ENCODE measurements at places on chromosomes 11 and 22.
A peak's percentile ranks its signal among the peaks of the same experiment; 100 is the strongest.

DNA sequence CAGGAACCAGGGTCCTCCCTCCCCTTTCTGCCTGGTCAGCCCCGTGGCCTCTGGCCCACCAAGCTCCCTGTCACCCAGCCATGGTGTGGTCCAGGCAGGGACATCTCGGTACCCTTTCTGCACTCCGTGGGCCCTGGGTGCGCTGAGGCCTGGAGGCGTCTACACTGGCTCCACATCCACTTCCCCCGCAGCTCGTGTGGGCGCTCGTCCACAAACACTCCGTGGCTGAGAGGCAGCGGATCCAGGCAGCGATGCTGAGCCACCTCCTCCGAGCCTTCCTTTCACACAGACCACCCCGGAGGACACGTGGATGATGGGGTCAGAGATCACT is 16.1 kb downstream of the RNH1 start:
- no peak for DNase-seq

- DNase-seq: no peak
Measured at GRCh38 chr11:96037405-96037949, 113.6 kb upstream of the MTMR2 start.

DNA sequence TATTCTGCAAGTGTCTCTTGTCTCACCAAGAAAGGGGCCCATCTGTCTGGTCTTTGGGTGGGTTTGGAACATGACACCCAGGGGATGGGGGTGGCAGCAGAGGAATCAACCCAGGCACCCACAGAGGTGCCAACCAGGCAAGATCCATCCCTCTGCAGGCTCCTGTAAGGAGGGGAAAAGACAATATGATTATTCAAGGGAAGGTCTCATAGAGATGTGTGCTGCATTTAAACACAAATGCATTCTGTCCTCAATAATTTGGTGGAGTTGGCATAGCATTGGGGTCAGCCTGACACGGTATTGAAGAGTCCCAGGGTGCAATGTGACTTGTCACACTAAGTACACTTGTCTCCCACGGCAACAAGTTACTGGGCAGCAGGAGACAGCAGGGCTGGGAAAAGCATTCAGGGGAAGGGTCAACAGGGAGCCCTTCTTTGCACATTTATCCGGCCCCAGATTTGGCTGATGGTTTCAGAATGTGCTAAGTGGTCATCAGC is 33.1 kb upstream of the SPON1 start:
- DNase-seq: no peak

DNA sequence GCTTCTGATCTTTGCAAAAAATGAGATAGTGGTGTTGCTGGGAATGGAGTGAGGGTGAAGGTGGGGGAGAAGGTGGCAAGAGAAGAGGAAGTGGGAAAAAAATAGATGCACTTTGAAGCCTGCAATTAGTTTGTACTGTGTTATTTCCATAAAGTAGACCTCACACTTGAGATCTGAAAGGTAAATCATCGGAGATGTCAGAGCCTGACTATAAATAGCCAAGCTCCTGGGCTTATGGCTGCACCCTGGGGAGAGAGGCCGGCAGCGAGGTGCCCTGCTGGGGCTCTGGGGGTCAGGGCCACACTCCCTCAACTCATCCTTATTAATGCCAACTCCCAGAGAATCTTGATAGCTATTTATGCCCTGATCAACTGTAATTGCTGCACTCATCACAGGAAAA is 134.4 kb downstream of the NXPE2 start:
- DNase-seq: no peak

DNA sequence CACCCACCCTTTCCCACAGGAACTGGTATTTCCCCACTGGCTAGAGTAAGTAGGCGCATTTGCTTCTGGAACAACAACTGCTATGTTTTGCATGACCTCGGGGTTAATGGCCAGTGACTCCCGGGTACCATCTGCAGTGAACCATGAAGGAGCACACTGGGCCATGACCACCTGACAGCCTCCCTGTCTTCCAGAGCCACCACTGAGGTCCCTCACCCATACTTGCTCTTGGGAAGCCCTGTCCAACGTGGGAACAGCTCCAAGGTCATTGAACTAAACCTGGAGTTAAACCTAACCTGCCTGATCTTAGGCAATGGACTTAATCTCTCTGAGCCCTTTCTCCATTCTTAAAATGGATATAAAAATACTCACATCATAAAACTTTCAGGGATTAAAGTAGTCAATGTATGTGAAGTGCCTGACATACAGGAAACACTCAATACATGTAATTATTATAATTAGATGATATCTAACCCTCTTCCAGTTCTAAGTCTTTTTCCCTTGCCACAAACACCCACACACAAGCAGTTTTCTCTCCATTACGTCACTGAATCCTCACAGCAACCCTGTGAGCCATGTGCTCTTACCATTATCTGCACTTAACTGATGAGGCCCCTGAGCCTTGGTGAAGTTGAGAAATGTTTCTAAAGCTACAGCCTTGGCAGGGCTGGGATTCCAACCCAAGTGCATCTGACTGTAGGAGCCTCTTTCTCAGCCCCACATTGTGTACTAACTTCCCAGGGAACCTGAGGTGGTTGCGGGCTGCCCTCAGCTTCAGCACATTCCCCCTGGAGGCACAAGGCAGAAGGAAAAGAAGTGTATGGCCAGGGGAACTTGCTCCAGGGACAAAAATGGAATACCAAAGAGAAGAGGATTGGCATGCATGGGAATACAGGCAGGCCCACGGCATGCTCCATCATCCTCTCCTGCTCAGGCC is 74.5 kb upstream of the NCAM1 start:
- DNase-seq: no peak

DNA sequence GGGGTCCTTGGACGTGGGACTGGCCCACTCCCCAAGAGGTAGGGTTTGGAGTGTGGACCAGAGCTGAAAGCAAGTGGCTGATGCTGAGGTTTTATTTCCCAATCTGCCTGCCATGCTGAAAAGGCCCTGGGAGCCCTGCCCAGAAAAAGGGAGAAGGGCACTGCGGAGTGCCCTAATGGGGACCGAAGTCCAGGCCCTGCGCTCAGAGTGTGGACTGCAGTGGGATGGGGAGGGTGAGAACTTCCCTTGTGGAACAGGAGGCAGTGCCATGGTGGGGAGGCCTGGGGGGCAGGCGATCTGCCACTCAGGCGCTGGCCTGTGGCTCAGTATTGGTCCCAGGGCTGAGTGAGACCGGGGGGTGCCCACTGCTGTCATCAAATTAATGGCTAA is 4.3 kb downstream of the GPR152 start:
- DNase-seq: no peak

DNA sequence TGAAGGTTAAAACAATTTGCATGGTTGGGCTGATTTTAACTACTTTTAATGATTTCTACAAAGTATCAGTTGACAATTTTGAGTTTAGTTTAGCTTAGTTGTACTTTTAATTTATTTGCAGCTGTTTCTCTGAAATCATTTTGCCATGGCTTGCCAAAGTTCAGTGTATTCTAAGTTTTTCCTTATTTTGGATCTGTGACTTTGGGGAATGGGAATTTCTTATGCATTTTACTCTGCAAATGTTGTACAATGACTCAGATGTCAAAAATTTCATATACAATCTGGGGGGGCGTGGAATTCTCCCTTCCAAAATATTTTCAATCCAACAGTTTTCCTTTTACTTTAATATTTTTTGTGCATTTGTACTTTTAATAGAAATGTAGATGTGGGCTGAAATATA is 8.9 kb upstream of the DCHS1 start:
- DNase-seq: no peak

GRCh38 chr11:2573240-2574042 is 126.4 kb downstream of the KCNQ1OT1 start:
- no peak for DNase-seq

- DNase-seq: no peak
Measured at GRCh38 chr11:10730151-10730550, 20.9 kb upstream of the CTR9 start.

DNA sequence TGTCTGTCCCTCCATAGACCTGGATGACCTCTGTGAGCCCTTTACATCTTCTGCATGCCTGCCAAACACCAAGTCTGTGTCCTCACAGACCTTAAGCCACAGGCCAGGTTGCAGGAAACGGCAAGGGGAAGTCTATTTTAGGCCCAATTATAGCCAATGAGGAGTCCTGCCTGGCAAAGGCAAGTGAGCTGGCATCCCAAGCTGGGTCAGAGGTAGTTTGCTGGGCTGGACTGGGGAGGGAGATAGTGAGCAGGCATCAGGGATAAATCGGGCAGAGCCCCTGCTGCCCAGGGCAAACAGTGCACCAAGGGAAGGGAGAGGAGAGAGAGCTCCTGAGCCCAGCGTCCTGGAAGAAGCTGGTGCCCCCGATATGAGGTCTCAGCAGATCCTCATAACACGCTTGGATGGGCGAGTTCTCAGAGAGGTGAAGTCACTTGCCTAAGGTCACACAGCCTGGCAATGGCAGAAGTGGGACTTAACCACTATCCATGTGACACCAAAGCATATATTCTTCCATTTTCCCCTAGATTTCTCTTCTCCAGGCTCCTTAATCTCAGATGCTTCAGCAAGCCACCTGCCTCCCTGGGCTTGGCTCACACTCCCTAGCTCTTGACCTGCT is 3.7 kb upstream of the RELT start:
- DNase-seq: no peak

GRCh38 chr22:30169002-30169401 is 77.6 kb downstream of the LIF start:
- DNase-seq: no peak

DNA sequence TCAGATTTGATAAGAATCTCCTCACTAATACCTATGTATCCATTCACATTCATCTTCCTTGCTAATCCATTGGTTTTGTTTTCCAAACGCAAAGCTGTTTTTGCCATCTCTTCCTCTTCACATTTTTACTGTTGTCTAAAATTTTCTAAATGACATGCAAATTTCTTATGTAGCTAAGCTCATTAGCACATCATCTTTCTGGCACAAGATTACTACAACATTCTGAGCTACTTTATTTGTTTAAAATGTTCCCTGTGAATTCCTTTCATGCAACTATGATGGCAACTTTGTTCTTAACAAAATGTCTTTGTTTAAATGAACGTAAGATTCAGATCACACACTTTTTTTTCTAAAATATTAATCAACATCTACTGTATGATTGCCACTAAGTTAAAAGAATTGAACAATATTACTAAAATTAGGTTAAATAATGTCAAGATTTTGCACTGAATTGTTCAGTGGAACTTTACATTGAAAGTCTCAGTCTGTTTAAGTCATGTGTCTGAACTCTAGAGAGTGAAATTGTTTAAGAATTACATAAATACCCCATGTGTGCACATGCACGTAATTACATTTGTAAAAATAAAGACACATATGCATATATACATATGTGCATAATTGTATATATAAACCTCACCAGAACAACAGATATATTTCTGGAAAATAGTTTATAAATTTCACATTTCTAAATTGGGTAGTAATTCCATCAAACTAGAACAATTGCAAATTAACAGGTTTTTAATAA is 688.4 kb downstream of the CNTN5 start:
- no peak for DNase-seq

- DNase-seq: peak; percentile 87
Measured at GRCh38 chr11:124800226-124800929, at the start of gene MSANTD2. Gene MSANTD2 (minus strand): TSS chr11:124800406. CDS start chr11:124800380, 26 bp downstream.

DNA sequence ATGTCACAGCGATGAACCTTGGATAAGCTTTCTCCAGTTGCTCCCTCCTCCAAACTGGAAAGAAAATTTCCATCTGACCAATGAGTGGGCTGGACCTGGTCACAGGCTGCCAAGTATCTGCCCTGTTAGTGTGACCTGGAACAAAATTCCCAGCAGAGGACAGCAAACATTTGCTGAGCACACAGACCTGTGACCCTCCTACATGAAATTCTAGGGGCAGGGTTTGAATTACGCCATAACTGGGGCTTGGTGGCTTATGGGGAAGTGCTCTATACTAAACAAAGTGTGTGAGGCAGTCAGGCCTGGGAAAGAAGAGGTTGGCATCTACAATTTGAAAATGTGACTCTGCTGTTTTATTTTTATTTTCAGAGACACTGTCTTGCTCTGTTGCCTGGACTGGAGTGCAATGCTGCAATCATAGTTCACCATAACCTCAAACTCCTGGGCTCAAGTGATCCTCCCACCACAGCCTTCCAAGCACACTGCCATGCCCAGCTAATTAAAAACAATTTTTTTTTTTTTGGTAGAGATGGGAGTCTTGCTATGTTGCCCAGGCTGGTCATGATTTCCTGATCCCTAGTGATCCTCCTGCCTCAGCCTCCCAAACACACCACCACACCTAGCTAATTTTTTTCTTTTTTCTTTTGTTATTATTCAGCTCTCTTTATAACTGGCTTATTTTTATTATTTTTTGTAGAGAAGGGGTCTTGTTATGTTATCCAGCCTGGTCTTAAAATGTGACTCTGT is 13.6 kb upstream of the XBP1 start:
- no peak for DNase-seq

GRCh38 chr11:84590106-84590505 is 1037.0 kb downstream of the DLG2 start:
- no peak for DNase-seq

DNA sequence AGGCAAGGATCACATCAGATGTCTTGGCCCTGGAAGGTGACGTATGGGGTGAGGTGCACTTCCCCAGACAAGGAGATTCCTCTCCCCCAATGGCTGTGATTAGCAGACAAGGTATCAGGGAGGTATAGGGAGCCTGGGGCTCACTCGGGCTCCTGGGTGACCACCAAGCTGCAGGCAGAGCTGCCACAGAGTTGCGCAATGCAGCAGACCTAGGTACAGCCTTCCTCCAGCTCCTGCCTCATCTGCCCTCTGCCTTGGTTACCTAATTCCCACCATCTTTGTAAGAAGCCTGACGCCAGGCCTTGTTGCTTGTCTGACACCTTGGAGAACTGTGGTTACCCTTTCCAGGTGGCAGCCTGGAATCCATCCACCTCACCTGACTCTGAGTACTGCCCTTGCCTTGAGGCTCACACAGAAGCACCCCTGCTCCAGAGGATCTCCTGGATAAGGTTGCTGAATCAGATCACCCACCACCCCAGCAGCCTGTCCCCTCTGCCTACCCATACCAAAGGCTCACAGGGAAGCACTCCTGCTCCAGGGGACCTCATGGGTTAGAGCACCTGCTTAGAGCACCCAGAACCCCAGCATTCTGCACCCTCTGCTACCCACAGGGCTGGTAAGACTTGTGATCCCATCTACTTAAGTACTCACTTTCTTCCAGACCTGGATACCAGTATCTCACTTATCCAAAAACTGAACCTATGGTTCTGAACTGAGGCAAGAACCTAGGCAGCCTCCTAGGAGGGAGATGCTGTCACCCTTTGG is 40.4 kb downstream of the GAB4 start:
- no peak for DNase-seq

DNA sequence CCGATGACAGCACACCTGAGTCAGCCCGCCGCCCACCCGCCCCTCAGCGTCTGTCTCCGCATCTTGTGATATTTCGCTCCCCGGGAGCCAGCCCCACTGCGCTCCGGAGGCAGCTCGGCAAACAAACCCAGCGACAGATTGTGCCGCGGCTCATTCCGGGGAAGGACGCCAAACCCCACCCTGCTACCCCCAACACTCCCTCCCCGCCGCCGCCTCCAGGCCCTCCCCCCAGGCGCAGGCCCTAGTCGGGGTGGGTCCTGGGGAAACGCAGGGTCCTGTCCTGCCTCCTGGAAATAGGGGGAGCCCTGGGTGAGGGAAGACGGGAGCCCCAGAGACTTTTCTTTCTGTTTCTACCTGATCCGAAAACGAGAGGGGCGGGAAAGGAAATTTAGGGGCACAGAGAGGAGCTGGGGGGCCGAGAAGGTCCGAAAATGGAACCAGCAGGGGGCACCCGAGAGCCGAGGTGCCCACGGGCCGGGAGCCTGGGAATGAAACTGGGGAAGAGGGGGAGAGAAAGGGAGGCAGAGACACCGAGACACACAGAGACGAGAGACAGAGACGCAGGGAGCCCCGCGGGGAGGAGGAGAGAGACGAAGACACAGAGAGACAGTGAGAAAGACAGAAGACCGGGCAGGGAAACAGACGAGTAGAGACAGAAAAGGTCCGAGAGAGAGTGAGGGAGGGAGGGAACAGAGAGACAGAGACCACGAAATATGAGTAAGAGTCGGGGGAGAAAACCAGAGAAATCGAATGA is 1.7 kb upstream of the RTN4RL2 start:
- peak; percentile 63 for DNase-seq
